ENCODE measurements at places on chromosomes 6 and 20. TPM values are rescaled to one million over a fixed set of nuclear protein-coding genes. Genes with fewer than 3 reads are reported as not detected.

DNA sequence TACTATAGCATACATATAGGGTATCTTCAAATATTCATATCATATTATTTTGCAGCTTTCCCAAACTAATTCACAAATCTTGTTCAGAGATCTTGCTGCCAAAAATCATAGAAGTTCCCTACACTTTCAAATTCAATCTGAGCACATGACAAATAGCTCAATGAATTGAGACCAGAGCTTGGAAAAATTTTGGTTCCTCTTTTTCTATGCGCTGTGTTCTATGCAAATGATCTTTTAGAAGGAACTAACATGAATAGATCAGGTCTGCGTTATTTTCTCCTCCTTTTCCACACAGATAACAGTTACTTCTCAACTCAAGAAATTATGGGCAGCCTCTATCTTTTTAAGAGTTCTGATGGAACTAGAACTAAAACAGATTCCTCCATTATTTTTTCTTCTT, 316.3 kb downstream of the ARHGAP18 start:
- DNase-seq, result no peak

DNA sequence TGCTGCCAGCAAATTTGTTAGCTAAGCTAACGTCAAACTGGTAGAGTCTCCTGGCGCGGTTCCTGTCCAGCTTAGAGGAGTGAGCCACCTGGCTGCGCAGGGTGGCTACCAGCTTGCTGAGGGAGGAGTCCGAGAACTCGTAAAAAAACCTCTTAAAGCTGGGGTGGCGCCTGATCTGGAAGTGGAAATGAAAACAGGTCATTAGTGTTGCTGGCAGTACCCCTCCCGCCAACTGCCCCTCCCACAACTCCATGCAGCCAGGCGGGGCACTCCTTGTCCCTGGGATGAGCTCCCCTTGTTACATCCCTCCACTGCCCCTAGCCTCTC, 17.3 kb downstream of the BNIP5 start:
- no peak for DNase-seq

Gene BPIFA1
- not detected for total RNA-seq

DNA sequence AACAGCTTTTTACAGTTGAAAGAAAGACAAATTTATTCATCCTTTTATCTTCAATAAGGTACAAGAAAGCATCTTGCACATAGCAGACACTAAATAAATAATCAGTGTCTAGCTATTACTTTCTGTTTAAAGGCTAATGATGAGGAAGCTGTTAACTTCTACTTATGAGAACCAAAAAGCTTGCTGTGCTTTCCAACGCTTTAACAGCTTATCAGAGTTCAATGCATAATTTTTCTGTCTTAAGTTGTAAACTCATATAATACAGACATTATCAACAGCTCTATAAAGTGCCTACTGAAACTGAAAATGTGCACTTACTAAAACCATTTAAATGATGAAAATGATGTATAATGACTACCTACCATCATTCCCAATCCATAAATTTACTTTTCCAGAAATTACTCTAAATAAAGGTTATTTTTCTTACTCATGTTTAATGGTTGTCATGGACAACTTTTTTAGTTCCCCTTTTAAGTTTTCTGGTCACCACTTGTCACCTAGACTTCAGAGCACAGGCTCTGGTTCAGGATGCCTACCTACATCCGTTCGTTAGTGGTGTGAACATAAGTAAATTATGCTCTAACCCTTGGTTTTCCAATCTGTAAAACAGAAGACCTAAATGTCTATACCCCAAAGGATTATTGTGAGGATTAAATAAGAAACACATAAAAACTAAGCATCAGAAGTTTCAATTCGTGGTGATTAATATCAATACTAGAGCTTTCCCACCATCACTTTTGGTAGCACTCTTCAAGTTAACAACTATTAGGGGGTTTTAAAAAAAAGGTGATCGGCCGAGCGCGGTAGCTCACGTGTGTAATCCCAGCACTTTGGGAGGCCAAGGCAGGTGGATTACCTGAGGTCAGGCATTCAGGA, 8.0 kb downstream of the PNISR start:
- no peak for DNase-seq

Gene PROKR2
- not detected for total RNA-seq

GRCh38 chr6:113450061-113450465, 407.1 kb upstream of the MARCKS start:
- DNase-seq, result no peak

GRCh38 chr6:160742090-160742489, 40.0 kb downstream of the PLG start:
- DNase-seq, result no peak

Data from activated naive CD8-positive, alpha-beta T cell treated with anti-CD3 and anti-CD28 coated beads for 36 hours (primary cell).